ENCODE measurements at places on chromosomes 3 and 15.

GRCh38 chr15:27017168-27017809, 46.3 kb downstream of the GABRG3 start:
- DNase-seq: peak; percentile 45

DNA sequence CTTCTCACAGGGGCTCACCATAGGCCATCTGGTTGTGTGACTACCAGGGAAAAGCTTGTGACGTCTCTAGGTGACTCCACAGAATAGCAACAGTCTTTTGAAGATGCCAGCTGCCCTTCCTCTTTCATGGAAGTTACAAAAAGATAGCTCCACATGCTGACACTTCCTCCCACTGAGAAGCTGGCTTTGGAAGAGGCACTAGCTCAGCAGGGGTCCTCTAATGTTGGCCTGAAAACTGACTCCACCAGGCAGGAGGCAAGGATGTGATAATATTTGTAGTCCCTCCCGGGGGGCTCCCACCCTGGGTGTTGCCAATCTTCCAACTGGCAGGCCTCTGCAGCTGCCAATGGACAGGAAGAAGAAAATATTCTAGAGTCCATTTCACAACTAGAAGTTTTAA, 343.5 kb downstream of the NEK10 start:
- DNase-seq: no peak

DNA sequence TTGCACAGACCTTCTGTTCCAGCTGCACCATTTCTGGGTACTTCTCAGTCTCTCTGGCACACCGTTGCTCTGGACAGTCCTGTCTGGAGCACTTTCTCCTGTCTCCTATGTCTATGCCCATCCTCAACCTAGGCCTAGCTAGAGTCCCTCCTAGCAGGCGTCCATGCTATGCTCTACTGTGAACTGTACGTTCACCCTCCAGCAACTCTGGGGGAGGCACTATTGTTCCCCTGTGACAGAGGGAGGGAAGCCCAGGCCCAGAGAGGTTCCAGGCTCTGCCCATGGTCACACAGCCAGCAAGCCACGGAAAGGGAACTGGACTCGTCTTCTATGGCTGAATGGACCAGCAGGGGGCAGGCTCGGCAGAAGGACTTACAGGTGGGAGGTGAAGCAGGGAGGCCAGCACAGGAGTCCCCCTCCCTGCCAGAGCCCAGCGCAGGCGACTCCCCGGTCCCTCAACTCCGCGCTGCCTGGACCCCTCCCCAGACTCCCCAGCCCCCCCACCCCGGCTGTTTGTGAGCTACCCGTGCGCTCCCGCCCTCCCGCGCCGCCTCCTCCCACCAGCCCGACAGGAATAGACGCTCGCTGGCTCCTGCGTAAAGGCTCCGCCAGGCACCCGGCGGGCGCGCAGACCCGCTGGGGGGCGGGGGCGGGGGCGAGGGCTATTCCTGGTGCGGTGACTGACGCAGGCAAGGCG, 1.7 kb upstream of the LINGO1 start:
- DNase-seq: peak; percentile 61

DNA sequence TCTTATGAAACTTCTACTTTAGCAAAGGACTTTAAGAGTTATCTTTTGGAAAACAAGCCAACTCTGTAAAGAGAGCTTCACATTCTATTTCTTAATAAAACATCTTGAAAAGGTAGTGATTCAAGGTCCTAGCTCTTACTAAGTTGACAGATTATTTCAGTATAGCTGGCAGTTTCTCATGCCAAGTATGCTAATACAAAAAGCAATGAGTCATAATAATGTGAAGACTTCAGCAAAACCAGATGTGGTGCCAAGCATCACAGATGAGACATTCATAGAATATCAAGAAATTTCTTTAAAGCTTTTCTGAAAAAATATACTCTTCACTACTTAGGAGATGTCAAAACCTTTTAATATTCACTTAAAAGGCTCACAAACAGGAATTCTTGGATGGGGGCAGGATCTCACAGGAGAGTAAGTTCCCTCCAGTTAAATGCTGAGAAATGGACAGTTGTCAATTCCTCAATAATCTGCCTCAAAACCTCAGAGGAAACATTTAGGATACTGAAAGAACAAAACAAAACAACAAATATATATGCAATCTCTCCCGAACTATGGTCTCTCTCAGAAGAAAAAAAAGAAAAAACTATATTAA, 45.6 kb downstream of the DCBLD2 start:
- DNase-seq: no peak

- peak; percentile 45 for DNase-seq
Measured at GRCh38 chr3:177318559-177318958, 121.3 kb upstream of the TBL1XR1 start.

DNA sequence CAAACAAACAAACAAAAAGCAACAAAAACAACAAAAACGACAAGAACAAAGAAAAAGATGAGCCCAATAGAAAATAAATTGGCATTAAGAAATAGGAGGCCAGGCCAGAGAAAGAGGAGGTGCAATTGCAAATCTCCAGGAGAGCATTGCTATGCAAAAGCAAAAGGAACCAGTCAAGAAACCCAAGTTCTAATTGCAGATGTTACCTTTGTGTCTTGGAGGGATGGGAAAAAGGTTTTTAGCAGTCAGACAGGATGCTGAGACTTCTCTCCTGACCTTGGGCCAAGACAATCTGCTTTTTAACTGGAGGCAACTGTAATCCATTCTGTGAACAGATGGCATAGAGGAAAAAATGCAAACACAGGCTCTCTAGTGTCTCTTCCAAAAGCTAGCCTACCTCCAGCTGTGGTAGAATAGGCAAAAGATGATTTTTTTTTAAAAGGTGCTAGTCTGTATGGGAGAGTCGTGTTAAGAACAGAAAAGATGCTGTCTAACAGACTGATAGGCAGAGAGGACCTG, 56.4 kb downstream of the LSAMP start:
- no peak for DNase-seq

DNA sequence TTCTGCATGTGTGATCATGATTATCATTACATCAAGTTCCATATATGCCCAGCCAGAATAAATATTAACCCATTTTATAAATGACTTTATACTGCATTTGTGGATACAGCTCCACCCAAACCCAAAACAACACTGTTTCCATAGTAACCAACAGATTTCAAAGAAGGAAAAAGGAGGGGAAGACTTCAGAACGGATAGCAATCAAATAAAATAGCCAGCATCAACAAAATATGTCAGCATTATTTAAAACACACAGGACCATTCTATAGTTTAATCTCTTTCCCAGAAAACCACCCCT, 114.4 kb downstream of the FOXP1 start:
- DNase-seq: no peak

DNA sequence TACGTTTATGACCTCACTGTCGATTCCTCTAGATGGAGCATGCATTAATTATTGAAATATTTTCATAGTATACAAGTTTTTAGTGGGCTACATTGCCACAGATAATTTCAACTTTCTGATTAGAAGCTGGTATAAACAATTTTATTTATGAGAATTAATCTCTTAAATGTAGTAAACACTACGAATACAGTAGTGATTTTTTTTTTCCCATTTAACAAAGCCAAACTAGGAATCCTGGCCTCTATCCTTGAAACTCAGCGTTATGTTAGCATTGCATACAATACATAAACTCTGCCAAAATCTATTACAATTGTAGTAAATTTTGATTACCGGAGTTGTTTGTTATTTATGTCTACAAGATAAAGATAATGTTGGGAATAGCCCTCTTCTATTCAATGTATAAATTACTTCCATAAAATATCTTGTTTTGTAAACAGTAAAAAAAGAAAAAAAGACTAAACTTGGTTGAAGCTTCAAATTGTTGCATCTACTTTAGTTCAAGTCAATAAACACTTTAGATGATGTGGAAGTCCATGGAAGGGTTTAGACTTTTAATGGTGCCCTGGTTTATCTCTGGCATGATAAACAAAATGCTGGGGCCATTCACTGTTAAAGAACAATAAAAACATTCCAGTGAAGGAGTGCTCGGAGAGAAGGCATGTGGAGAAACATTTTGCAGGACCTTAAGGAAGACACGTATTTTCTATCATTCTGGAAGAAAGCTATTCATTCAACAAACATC, 77.3 kb upstream of the NR2F2 start:
- no peak for DNase-seq

All from germinal center (tissue), 1 donor.